Left lobe of liver (tissue), 2 donors: ENCODE measurements at places on chromosomes 11 and 22. TPM values are rescaled to one million over a fixed set of nuclear protein-coding genes. Genes with fewer than 3 reads are reported as not detected.

C22orf39 gene
- 12.0 TPM for total RNA-seq

FGF19 gene
- 0.15 TPM for total RNA-seq

HTR3B gene
- not detected for total RNA-seq

TALDO1 gene
- total RNA-seq: 147 TPM

LDHAL6A gene
- total RNA-seq: not detected

CCDC34 gene
- 2.0 TPM for total RNA-seq

PGGHG gene
- total RNA-seq: 37.0 TPM

KRTAP5-8 gene
- 0.25 TPM for total RNA-seq

MISFA gene
- 1.2 TPM for total RNA-seq

TMEM41B gene
- 22.7 TPM for total RNA-seq

DPP3 gene
- 24.4 TPM for total RNA-seq

TRIM48 gene
- total RNA-seq: not detected

GRM5 gene
- not detected for total RNA-seq

BLID gene
- total RNA-seq: 0.63 TPM

TMEM191B gene
- 0.65 TPM for total RNA-seq

OR4C46 gene
- not detected for total RNA-seq

- DNase-seq: no peak
Observed at GRCh38 chr11:76307396-76307795, 73.5 kb downstream of the THAP12 start.

- DNase-seq: no peak
Observed at GRCh38 chr11:132911186-132911585, 621.1 kb downstream of the OPCML start.

GRCh38 chr11:104055596-104055995 is 19.2 kb downstream of the DDI1 start:
- DNase-seq: no peak

DNA sequence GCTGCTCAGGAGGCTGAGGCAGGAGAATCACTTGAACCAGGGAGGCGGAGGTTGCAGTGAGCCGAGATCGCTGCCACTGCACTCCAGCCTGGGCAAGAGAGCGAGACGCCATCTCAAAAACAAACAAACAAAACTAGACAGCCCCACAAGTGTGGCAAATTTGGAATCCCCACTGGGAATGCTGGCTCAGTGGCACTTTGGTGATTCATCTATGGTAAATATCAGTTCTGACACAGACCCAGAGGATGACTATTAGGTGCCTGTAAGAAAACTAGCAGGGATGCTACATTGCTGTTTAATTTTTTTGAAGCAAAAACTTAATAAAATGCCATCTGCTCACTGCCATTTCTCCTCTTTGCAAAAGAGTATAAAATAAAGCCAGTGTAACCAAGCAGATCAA is 107.9 kb downstream of the NAT10 start:
- DNase-seq: no peak

DNA sequence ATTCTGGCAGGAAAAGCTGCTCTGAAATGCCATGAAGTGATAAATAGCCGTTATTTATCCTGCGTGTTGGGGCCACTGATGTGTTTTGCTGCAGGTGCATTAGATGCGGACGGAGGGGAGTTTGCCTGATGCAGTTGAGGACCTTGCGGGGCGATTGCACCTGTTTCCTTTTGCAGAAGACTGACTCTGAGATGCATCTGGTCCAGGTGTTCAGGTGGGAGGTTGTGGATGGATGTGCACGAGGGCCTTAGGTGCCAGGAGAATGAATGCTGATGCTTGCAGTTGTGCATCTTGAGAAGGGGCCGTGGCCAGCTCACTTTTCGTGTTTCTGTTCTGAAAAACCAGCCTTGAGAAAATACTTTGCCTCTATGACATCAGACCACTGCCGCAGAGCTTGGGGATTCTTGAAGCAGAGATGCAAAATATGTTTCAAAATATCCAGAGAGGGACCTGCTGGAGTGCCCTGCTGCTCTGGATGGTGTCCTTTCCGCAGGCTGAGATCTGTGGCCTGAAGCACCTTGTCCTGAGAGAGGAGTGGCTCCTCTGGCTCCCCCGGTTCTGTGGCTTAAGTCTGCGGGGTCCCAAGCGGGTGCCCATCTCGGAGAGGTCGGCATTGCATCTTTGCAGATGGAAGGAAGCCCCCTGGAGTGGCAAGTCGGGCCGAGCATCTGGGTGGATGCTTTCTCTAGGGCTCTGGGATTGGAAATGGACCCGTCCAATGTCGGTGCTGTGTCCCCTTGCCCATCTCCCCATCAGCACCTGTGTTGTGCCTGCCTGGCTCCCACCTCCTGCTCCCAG is 1031.1 kb downstream of the TBC1D22A start:
- DNase-seq: peak; percentile 33

- no peak for DNase-seq
Observed at GRCh38 chr22:42933485-42934091, 76.5 kb upstream of the ARFGAP3 start.

DNA sequence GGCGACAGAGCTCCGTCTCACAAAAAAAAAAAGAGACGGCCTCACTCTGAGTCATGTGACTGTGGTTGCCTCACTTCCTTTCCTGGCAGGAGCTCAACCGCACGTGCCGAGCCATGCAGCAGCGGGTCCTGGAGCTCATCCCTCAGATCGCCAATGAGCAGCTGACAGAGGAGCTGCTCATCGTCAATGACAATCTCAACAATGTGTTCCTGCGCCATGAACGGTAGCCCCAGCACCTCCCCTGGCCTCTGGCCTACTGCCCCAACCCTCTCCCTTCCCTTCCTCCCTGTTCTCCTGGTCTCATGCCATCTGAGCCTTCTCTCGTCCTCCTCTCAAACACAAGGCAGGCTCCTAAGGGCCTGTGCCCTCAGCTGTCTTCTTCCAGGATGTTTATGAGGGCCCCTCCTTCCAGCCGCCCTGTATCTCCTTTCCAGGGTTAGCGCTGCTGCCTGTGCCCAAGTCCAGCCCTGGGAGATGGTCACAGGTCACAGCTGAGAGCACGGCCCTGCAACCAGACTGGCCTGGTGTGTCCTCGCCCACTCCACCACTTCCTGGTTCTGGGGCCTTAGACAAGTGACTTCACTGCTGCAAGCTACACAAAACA is 30.7 kb downstream of the TOM1 start:
- DNase-seq: peak; percentile 93

DNA sequence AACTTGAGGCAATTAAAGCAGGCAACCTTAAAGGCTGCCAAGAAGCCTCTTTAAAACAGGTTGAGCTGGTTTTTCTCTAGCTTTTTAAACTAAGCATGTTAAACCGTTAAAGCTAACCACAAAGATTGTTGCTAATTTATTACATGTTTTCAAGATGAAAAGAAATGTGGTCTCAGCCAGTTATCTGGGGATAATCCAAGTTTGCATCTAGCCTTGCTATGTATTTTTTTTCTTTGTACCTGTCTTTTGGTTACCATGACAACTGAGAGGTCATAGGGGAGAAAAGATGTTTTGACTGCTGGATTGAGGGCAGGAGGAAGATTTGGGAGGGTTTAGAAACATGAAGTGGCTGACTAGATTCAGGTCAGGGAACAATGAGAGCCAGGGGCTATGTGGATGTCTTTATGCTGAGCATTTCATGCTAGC is 19.2 kb upstream of the PGM2L1 start:
- no peak for DNase-seq

GRCh38 chr22:25453557-25453956 is 110.9 kb upstream of the GRK3 start:
- no peak for DNase-seq

DNA sequence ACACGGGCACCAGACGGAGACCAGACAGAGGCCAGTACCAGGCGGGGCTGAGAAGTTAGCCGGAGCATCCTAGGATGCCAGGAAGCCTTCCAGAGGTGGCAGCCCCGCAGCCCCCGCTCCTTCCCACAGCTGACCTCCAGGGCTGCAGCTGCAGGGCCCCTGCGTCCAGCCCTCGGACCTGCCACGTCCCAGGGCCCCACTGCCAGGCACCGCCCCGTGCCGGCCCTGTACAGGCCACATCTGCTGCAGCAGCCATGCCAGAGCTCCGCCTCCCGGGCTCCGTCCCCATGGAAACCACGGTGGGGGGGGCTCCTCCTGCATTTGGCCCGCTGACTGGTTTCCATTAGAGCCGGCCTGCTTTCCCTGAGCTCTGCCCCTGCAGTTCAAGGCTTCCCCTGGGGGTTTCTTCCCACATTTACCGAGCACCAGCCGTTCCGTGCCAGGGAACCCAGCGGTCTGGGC is 62.5 kb upstream of the PPARA start:
- peak; percentile 94 for DNase-seq

GRCh38 chr11:2816941-2817421 is 68.6 kb downstream of the CDKN1C start:
- DNase-seq: no peak

GRCh38 chr11:74730571-74731260 is 510 bp downstream of the CHRDL2 start:
- no peak for DNase-seq

- no peak for DNase-seq
Observed at GRCh38 chr22:44358709-44359440, 46.1 kb upstream of the SHISAL1 start.

GRCh38 chr11:93743291-93743690 is 1.8 kb downstream of the C11orf54 start:
- no peak for DNase-seq

- no peak for DNase-seq
Observed at GRCh38 chr11:76049511-76049910, 156.8 kb downstream of the WNT11 start.

DNA sequence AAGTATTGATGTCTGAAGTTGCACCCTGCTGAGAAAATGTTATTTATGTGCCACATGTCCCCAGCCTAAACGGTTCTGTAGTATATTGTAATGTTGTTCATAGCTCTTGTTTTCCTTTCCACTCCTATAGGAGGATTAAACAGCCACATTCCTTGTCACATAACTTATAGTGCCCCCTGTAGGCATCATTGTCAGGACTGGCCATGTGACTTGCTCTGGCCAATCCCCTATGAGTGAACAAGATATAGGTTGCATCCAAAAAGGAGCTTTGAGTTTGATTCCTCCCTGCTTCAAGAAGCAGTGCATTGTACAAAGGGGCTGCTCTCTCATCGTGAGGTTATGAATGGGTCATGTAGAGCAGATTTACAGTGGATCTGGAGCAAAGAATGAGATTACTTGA is 717.6 kb upstream of the ANO5 start:
- DNase-seq: no peak
